ENCODE measurements at places on chromosomes 2 and 18.

GRCh38 chr18:74945774-74946545 lies 263.0 kb downstream of the PTGR3 start:
- no peak for DNase-seq

DNA sequence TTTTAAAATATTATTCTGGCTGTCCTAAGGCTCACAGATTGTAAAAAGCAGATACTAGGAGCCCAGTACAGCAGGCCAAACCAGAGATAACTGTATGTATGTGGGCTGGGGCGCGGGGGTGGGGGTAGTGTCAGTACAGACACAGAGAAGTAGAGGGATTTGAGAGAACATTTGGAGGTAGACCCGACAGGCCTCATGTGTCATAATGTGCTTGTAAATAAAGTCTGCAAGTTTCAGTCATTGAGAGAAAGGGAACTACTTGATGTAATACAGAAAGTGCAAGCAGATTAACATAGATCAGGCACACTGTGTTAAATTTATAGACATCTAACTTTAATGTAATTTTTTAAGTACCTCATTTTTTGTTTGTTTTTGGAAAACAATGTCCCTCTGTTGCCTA lies 7.4 kb upstream of the POLI start:
- no peak for DNase-seq

DNA sequence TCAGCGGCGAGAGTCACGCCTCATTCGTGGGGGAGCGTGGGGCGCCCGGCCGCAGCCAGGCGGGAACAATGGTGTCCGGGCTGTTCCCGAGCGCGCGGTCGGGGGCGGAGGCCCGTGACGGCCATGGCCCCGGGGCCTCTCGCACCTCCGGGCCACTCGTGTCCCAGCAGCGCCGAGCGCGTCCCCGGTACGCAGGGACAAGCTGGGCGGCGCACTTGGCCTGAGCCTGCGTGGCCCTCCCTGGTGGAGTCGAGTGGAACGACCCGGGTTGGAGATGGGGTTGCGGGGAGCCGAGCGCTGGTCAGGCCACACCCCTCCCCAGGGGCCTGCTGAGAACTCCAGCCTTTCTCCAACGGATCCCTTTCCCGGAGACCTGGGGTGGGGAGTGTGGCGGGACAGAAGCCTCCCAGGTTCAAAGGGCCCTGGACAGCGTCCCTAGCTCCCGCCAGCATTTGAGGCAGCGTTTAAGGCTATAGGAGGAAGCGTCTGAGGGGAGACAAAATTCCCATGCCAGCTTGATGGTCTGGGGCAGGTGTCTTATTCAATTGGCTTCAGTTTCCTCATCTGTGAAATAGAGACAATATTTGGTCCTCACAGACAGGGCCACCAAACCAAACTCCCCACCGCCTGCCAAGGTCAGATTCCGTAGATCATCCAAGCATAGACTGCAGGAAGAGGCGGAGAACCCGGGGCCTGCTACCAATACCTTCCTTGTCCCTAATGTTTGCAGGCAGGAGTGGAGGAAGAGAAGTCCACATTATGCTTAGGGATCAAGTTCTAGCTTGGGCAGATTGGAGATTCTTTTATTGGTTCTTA lies 553 bp downstream of the CNDP2 start:
- DNase-seq: peak; percentile 46

- no peak for DNase-seq
Measured at GRCh38 chr2:232327105-232328031, 51.2 kb upstream of the ALPP start.

DNA sequence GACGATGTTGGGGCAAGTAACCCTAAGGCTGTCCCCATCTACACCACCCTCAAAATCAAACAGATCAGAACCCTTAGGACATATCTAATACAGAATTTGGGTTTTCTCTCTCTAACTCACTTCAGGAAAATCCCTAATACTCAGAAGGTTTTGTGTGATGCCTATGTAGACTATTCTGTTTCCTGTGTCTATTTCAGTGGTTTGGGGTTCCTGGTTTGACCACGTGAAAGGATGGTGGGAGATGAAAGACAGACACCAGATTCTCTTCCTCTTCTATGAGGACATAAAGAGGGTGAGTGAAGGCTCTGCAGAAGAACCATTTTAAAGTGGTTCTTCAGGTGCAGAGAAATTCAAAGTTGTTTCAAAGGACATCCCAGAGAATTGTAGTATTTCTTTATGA lies 16.3 kb downstream of the SULT1C2 start:
- no peak for DNase-seq

- no peak for DNase-seq
Measured at GRCh38 chr18:13871701-13872100, 43.6 kb downstream of the MC2R start.

GRCh38 chr2:20616341-20616871 lies 34.5 kb downstream of the HS1BP3 start:
- DNase-seq: no peak

GRCh38 chr2:240601831-240602160 lies 15.3 kb downstream of the CAPN10 start:
- DNase-seq: no peak

GRCh38 chr2:144914622-144915318 lies 394.9 kb upstream of the ZEB2 start:
- DNase-seq: peak; percentile 7

DNA sequence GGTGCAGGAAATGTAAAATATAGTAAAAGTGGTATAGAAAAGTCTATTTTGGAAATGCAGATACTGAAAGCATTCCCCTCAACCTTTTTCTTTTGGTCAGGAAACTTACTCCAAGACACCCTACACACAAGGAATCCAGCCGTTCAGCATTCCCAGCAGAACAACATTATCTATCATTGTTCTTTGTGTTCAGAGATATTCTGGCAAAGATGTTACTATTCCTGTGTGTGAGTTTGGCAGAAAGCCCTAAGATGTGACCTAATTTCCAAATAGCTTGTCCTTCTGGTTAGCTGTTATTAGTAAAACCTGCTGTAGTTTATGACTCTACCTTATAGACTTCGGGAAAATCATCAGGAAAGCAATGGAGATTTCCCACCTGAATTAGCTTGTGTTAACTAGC lies 78.1 kb upstream of the PELI1 start:
- DNase-seq: no peak

- no peak for DNase-seq
Measured at GRCh38 chr2:43791035-43791765, 17.4 kb downstream of the DYNC2LI1 start.

DNA sequence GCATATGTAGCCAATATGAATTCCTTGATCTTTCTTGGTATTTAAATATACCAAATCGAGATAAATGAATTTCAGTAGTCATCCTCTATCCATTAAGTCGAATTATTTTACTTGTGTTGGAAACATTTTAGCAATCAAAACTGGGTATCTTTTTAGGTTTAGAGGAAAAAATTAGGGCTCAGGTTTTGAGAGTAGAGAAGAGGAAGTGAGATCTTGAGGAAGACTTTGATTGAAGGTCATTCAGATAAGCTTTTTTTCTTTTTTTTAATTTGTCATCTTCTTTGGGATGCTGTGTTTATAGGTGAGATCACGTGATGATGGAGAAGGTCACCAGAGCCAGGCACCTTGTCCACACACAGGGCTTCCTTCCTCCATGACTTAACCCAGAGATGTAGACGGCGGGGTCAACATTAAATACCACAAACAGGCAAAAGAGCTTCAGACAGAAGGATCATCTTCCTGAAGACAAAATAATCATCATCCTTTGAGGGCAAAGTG lies 750.1 kb downstream of the RNF144A start:
- no peak for DNase-seq

DNA sequence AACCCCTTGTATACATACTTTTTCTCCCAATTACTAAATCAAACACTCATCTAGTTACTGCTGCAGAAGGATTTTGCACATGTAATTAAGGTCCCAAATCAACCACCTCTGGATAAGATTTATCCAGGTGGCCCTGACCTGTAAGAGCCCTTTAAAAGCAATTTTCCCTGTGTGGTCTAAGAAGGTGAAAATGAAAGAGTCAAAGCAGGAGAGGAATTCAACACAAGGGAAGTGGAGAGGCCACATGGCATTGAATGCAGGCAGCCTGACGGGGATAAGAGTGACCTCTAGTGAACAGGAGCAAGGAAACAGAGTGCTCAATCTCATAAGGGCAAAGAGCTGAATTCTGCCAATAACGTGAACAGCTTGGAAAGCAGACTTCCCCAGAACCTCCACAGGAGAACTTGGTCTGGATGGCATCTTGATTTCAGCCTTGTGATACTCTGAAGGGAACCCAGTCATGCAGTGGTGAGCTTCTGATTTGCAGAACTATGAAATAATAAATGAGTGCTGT lies 27.2 kb downstream of the PPP3R1 start:
- peak; percentile 57 for DNase-seq

DNA sequence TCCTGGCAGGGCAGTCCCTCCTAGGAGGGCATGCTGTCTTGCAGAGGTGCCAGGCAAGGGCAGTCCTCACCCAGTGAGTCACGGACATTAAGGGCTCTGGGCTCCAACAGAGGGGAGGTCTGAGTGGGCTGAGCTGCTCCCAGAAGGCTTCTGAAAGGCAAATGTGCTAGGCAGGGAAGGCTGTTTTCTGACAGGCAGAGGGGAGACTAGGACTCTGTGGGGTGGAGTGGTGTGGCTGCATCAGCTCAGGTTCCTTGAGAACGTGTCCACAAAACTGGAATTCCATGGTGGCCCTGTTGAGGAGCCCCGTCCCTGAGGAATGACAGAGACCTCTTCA lies 283.5 kb downstream of the MYCN start:
- DNase-seq: no peak

GRCh38 chr2:194700726-194701125 lies 956.3 kb upstream of the SLC39A10 start:
- no peak for DNase-seq

- DNase-seq: no peak
Measured at GRCh38 chr18:49681387-49681786, 119.5 kb downstream of the LIPG start.

Measured in SW480 (cell line).